ENCODE measurements at places on chromosomes 2 and 18. TPM values are rescaled to one million over a fixed set of nuclear protein-coding genes. Genes with fewer than 3 reads are reported as not detected.

Gene HRH4
- 0.65 TPM for total RNA-seq

Gene LPIN1
- total RNA-seq = 48.0 TPM

Gene TRPM8
- total RNA-seq = not detected

Gene IRS1
- total RNA-seq = 2.1 TPM

Gene HSBP1L1
- 8.5 TPM for total RNA-seq

Gene DSG4
- total RNA-seq = not detected

Gene EMX1
- not detected for total RNA-seq

Gene CD8B2
- total RNA-seq = 0.07 TPM

Gene MYOM1
- total RNA-seq = 0.90 TPM

- no peak for DNase-seq
These were observed 57.5 kb upstream of the CPO start for GRCh38 chr2:206881708-206882410.

DNA sequence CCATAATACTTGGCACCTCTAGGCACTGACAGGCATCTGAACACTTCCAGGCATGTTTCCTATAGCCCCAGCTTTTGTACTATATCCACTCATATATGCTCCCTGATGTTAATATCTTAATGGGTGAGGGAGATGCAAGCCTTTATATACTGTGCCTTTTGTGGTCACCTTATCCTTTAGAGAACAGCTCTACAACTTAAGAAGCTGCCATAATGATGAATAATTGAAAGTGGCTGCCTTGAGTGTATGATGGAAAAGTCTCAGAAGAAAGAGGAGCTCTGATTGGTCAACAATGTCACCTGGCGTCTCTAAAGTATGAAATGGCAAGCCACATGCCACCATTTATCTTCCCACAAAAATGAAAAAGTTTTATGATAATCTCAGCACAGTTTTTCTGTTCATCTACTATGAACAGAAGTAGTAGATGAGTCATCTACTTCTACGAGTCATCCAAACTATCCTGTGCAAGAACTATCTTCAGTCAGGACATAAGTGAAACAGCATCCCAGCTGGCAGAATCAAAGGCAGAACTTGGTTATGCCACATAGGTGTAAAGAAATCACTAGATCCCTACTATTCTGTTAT is 997.9 kb upstream of the CELF4 start:
- DNase-seq = no peak

DNA sequence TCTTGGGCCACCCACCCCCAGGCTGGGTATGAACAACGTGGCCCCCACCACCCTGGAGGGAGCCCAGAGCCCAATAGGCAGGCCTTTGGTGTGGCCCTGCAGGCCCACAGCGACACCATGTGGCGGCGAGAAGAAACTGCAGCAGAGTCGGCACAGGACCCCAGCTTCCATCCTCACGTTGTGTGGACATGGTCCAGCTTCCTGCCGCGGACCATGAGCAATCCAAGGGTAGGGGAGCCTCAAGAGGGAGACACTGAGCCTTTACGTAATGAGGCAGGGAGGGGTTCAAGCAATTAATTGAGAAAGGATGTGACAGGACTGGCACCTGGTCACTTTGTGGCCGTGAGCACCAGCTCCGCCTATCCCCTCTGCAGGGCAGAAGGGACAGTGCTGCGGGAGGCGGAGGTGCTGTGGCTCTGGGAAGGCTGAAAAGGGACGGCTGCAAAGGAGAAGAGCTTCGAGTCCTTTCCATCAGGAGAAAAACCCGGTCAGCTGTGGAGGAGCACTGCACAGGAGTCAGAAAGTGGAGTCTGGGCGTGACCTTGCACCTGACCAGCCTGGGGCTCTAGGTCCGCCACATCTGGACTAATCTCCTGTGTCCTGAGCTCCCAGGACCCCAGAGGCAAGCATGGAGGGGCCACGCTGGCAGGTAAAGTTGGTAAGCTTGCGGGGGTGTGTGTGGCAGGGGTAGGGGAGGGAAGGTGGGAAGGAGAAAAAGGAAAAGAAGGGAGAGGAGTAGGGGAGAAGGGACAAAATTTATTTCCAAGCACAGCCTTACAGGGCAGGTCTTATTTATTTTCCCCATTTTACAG is 44.9 kb downstream of the TMEM37 start:
- DNase-seq = peak; percentile 42

- no peak for DNase-seq
These were observed 1484.5 kb upstream of the ZEB2 start for GRCh38 chr2:146004462-146004861.

GRCh38 chr2:70753031-70753430 is 15.0 kb downstream of the ADD2 start:
- DNase-seq = no peak

- no peak for DNase-seq
These were observed 11.6 kb downstream of the NFE2L2 start for GRCh38 chr2:177252808-177253531.

GRCh38 chr2:60440767-60441163 is 112.7 kb downstream of the BCL11A start:
- DNase-seq = no peak

GRCh38 chr2:30239308-30239985 is 8.1 kb downstream of the LBH start:
- DNase-seq = peak; percentile 87

GRCh38 chr2:147845411-147845971 is 662 bp downstream of the ACVR2A start:
- DNase-seq = peak; percentile 74

DNA sequence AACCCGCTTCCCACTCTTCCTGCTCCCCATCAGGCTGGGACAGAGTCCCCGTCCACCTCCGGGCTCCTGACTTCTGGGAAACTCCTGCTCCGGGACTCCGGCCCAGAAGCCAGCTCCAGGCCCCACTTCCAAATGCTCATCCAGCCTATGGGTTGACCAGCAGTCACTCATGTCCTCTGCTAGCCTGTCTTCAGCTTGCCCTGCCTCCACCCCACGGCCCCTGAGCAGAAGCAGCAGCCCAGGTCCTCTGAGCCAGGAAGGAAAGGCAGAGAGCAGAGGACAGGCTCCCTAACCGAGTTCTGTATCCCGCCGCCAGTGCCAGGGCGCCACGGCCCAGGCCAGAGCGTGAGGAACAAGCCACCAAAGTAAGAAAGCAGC is 86.4 kb upstream of the ID2 start:
- DNase-seq = no peak

- peak; percentile 49 for DNase-seq
These were observed 11.5 kb downstream of the MFSD2B start for GRCh38 chr2:24021122-24021998.

DNA sequence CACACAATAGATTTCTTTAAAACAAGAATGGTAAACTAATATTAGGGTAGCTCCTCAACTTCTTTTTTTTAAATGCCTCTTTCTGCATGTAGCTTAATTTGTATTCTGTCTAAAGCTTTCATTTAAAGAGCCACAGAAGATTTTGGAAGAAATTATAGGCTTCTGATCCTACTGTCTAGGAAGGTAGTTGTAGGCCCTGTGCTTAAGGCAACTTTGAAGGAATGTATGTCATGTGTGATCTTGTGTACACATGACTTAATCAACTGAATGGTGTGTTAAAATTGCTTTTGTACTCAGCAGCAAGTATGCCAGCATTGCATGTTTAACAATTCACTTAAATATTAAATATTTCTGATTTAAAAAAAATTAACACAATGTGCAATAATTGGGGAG is 51.5 kb upstream of the LYPD6 start:
- DNase-seq = no peak

DNA sequence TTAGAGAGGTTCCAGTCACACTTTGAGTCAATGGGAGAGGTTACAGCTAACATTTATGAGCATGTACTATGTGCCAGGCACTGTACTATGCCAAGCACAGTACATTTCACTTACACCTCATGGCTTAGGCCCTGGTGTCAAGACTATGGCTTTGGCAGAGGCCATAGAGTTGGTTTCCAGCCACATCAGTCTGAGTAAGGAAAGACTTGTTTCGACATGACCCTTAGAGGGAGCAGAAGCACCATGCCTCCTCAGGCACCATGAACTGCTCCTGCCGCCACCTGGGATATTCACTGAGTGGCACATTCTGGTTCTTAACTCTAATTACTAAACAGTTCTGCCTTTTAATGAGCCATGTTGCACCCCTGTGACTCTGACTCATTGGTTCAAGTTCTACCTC is 12.7 kb downstream of the DGUOK start:
- DNase-seq = peak; percentile 56
